NCI-H1436 treated with DMSO at 0.1 percent for 48 hours (cell line): ENCODE measurements at places on chromosomes 11 and 22.

DNA sequence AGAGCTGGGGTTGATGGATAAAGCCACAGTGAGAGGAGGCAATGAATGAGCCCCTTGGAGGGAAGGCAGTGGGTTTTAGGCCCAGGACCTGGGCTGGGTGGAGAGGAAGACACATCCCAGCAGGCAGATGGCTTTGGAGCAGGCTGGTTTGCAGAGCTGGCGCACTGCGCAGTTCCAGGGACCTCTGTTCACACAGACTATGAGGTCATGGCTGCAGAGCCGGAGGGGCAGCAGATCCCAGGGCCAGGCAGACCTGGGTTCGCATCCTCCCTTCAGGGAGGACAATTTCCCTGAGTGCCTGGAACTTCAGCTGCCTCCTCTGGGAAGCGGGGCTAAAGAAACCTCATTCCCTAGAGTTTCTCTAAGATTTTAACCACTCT lies 28.2 kb upstream of the DGKZ start:
- no peak for DNase-seq

DNA sequence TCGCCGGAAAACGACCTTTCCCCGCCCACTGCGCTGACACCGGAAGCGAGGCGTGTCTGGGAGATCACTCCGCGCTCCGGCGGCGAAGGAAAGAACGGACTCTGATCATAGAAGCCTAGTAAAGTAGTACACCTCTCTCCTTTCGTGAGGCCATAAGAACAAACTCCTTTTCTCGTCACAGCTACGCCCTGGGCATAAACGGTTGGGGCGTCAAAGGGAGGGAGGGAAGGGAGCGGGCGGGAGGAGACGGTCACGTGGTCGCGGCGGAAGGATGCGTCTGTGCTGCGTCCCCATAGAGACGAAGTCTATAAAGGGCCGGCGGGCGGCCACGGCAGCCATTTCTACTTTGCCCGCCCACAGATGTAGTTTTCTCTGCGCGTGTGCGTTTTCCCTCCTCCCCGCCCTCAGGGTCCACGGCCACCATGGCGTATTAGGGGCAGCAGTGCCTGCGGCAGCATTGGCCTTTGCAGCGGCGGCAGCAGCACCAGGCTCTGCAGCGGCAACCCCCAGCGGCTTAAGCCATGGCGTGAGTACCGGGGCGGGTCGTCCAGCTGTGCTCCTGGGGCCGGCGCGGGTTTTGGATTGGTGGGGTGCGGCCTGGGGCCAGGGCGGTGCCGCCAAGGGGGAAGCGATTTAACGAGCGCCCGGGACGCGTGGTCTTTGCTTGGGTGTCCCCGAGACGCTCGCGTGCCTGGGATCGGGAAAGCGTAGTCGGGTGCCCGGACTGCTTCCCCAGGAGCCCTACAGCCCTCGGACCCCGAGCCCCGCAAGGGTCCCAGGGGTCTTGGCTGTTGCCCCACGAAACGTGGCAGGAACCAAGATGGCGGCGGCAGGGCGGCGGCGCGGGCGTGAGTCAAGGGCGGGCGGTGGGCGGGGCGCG lies at the start of gene ATF4:
Gene ATF4 (plus strand): TSS at position 337 of the 880 bp plus-strand sequence. CDS start 884 bp downstream, outside the sequence.
- no peak for DNase-seq

- no peak for DNase-seq
These were observed 15.1 kb downstream of the FIBIN start for GRCh38 chr11:27008811-27009535.

GRCh38 chr11:73350908-73351636 lies 25.1 kb upstream of the RELT start:
- DNase-seq, result no peak

- no peak for DNase-seq
These were observed 55.3 kb downstream of the ZNF143 start for GRCh38 chr11:9516113-9516512.
